ENCODE measurements at places on chromosomes 5 and 9.

DNA sequence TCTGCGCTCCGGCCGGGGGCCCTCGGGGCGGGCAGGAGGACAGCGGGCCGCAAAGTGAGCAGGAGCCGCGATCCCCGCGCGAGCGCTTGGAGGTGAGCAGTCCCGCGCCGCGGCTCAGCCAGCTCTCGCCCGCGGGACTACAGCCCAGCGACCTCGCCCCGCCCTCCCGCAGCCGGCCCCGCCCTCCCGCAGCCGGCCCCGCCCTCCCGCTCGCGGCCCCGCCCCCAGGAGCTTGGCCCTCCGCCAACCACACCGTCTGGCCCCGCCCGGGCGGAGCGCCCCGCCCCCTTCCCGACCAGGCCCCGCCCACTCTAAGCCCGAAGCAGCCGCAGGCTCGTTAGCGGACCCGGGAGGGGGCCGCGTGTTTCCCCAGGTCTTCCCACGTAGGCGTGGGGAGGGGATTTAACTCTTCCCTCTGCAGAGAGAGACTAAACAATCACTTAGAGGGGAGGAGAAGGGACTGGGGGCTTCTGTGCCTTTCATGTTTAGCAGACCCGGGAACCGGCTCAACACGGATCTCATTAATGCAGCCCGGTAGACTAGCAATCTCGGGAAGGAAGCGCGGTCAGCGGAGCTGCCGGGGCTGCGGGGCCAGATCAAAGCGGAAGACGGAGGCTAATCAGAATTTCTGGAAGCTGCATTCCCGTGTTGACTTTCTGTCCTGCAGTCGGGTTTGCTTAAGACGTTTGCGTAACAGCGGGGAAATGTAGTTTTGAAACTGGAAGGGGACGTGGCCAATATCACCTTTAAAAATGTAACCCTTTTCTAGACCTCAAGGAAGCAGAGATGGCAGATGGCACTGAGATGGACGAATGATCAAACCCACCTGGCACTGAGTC lies at the start of gene MYO10:
MYO10 (minus strand) TSS at position 139 of the 839 bp plus-strand sequence. CDS start 480 bp downstream, outside the sequence.
- DNase-seq = peak; percentile 47

DNA sequence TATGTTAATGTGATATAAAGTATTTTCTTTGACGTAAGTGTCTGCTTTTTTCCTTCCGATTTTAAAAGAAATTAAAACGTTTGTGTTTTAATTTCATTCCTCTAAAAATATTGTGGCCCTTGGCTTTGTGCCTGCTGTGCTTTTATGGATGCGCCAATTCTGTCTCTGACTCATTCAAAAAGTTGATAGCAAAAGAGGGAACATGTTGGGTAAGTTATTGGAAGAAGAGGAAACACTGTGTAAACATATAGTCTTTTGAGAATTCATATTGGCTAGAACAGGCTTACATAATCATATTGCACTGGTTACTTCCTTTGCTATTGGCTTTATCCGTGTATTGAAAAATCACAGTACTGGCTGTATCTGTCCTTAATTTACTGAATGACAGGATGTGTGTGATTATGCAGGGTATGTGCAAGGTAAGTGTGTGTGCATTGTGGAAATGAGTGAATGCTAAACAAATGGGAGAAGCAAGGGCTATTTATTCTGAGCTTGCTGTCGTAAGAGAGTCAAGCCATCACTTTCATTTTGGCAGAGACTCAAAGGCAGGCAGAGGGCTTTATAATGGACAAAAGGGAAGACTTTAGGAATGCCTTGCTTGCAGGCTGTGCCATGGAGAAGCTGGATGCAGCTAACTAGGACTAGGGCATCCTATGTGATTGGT lies 67.8 kb downstream of the SGCD start:
- no peak for DNase-seq

DNA sequence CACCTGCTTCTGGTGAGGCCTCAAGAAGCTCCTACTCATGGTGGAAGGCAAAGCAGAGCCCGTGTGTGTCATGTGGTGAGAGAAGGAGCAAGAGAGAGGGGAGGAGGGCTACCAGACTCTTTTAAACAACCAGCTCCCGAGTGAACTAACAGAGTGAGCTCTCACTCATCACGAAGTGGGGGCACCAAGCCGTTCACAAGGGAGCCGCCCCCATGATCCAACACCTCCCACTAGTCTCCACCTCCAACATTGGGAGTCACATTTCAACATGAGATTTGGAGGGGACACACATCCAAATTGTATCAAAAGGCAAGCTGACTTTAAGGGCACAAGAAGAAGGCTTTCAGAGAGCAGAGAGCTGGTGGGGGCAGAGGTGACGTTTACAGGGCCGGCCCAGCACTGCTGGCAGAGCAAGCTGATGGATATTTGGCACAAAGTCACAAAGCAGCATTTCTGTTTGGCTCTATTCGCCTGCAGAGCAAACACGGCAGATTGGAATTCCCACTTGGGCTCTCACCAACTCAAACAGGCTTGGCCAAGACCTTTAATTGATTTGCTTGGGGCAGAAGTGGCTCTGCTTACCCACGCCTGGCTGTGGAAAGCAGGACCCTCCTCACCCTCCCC lies 20.0 kb downstream of the PITX1 start:
- DNase-seq = no peak

- DNase-seq = no peak
These were observed 254.8 kb upstream of the PPP1R2B start for GRCh38 chr5:156595132-156595787.

DNA sequence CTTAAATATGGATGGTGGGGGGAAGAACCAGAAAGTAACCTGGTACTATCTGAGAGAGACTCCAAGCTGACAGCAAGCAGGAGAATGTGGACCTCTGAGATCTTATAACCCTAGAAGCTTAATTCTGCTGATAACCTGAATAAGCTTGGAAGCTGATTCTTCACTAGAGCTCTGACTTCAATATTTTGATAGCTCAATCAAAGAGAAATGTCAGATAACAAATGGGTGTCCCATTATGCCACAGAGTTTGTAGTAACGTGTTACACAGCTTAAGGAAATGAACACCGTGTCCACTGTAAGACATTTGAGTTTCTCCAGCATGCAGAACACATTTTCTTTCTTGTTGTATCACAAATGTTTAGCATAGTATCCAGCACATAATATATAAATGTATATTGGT lies 626.7 kb downstream of the CDH12 start:
- DNase-seq = no peak

DNA sequence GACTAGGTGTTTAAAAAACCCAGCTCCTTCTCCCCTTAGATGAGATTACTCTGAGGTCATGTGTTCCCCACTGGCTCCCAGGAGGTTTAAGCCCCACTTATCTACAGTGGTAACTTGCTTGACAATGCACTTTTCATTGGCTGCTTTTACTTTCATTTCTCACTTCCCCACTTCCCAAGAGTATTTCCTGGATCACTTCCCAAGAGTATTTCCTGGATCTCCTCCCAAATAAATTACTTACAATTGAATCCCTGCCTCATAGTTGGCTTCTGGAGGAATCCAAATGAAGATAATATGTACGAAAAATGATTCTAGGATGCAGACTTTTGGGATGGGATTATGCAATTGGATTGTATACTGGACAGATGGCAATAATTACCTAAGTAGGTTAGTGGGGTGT lies 47.1 kb upstream of the CHSY3 start:
- DNase-seq = no peak

DNA sequence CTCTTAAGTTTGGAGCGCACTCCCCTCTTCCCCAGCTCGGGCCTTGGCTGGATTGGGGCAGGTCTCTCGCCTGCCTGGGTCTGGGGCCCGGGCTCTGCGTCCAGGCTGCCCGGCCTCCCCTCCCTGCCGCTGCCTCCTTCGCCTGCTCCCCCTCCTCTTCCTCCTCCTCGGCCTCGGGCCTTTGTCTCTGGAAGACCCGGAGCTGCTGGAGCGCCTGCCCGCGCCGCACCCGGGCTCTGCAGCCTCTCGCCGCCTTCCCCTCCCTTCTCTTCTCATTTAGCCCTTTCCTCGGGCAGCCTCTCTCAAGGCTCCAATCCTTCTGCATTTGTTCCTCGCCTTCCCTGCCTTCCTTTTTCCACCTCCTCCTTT lies 218.5 kb downstream of the C9orf50 start:
- DNase-seq = no peak

DNA sequence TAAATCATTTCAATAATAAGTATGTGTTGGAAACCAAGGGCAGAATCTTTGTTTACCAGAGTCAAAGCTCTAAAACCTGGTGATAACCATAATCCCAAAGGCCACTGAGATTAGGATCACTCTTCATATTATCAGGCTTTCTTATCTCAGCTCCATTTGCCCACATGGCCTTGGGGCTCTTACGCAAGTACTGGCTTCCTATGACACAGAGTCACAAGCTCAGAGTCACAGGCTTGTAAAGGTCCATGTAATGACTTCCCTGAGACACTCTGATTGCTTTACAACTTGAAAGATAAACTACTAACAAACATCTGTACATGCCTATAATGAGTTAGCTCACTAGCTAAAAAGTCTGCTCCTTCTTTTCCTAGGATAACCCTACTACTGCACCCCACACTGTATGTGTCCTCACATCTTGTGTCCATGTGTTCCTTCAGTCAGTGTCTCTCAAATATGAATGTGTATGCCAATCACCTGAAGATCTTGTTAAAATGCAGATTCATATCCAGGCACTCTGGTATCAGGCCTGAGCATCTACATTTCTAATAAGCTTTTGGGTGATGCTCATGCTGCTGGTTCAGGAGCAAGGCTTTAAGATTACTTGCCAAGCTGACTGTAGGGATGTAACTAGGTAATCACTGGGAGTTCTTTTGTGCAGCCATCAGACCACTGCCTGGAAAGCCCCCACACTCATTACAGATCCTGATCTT lies 28.4 kb downstream of the SEMA6A start:
- DNase-seq = no peak

GRCh38 chr5:10563110-10563944 lies 543 bp upstream of the ANKRD33B start:
- peak; percentile 34 for DNase-seq

DNA sequence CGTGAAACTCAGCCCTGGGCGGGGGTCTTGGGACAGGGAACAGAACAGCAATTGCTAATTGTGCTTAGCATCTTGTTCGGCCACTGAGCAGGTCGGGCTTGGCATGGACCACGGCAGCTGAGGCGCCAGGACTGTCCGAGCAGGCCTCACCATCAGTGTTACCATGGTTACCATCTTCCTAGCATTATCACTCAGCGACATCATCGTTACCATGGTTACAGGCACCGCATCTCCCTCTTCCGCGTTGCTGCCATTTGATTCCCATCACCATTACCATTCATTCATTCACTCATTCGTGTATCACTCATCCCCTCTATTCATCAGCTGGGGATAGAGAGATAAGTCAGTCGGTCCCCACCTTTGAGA lies 81.0 kb upstream of the ZBTB43 start:
- no peak for DNase-seq

DNA sequence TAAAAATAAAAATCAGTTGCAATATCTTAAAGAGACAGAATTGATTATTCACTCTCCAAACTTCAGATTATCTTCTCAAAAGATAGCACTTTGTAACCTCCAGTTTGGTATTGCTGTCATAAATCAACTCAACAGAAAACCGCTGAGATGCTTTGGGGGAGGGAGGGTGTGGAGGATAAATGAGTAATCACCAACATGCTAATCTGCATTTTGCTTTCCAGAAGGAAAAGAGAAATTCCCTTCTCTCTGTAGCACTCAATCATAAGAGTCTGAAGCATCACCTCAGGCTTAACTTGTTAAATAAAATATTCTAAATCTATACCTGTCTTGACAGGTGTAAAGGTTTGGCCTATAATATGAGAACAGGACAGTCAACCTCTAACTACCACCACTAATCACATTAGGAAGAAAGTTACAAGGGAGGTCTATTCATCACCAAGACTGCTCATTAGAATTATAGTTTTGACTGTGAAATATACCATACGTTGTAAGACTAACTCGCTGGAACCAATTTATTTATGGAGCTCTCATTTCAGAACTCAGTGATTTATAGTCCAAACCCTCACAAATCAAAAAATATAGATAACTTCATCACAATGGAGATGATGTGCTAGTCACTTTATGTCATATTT lies 89.0 kb downstream of the PIK3R1 start:
- DNase-seq = no peak

DNA sequence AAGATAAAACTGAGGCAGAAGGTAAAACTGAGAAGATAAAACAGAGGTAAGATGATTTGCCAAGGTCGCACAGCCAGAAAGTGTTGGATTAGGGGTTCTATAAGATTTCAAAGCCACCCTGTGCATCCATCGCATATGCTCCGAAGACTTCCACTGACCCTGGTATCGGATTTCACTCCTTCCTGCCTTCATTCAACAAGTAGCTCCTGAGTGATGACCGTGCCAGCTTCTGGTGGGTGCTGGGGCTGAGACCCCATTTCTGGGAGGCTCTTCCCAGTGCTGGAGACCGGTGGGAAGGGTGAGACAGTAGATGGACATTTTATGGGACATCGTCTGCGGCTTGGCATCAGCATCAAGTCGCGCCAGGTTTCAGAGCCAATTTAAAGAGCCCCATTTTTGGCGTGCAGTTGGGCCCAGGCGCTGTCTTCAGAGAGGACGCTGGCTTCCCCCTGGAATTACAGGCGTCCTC lies 53.7 kb upstream of the DAB2IP start:
- no peak for DNase-seq

GRCh38 chr9:69176471-69177171 lies 2.5 kb downstream of the TJP2 start:
- no peak for DNase-seq

GRCh38 chr9:108184009-108184408 lies 671.8 kb downstream of the ACTL7B start:
- DNase-seq = no peak

GRCh38 chr5:9231842-9232241 lies 314.0 kb downstream of the SEMA5A start:
- DNase-seq = no peak

GRCh38 chr5:2666081-2666480 lies 85.4 kb downstream of the IRX2 start:
- no peak for DNase-seq

DNA sequence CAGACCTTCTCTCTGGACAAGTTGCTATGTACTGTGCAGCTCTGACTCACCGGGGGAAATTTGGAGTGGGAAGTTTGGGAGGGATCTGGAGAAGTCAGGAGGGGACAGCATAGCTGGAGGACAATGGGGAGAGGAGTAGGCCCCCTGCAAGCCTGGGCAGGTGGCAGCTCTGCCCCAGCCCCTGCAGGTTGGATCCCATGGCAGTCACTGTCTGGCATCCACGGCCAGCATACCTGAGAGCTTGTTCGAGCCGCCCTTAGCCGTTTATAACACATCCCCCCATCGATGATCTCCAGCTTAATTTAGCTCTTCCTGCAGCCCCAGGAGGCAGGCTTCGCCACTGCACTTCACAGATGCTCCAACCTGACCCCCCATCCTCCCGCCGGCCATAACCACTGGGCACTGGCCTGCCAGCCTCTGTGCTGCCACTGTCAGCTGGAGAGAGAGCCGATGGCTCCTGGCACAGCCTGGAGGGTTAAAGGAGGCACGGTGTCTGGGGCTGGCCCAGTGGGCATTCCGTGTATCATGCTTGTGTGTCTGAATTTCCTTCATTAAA lies 57.7 kb upstream of the RNU6ATAC start:
- no peak for DNase-seq

Measured in stimulated activated CD8-positive, alpha-beta memory T cell treated with anti-CD3 and anti-CD28 coated beads, Interleukin-2, amount 100 ng/mL, for 48 hours (primary cell).